Globus pallidus (tissue), 1 donor: ENCODE measurements at places on chromosomes 2 and 18.

- DNase-seq, result no peak
These were observed 4.8 kb downstream of the IL1F10 start for GRCh38 chr2:113072584-113072983.

DNA sequence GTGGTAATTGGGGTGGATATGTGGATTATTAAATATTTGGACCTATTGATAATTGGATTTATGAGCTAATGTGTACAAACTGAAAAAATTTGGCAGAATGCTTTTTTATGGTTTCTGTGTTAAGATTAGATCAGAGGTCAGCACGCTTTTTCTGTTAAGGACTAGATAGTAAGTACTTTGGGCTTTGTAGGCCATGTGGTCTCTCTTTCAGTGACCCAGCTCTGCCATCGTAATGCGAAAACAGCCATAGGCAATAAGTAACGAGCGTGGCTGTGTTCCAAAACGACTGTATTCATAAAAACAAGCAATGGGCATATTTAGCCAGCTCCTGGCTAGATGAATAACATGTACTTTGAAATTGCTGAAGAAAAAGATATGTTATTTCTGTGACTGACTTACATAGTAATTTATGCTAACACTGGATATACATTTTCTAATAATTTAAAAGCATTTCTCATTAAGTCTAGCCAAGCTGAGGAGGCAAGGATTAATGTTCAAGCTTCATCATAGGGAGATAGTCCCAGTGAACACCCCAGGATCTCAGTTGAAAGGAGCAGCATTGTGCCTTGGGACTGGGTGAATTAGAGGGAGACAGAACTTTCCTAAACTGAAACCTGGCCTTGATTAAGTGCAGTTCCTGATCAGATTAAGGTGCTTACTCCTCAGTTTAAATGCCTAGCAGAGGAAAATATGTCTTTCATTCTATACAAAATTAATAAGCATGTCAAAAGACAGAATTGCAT is 20.0 kb downstream of the CCDC138 start:
- no peak for DNase-seq

DNA sequence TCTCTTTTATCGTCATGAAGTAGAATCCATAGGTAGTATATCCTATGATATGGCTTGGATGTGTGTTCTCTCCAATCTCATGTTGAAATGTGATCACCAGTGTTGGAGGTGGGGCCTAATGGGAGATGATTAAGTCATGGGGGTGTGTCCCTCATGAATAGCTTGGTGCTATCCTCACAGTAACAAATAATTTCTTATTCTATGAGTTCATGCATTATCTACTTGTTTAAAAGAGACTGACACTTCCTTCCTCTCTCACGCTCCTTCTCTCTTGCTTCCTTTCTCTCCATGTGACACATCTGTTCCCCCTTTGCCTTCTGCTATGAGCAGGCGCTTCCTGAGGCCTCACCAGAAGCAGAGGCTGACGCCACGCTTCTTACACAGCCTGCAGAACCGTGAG is 165.6 kb downstream of the MREG start:
- no peak for DNase-seq

DNA sequence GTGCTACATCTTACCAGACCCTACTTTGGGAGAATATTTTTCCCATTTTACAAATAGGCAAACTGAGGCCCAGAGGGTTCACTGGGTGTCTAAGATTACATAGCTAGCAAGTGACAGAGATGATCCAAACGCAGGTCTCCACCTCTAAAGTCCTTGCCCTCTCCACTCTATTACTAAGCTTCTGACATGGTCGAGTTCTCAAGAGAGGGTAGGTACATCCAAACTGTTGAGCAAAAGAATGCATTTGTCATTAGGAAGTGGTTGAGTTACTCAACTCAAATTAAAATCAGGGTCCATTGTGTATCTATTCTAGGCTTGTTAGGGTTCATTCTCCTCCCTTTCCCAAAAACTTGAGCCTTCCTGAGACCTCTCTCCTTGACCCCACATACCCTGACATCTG is 680.6 kb upstream of the FANCL start:
- DNase-seq, result no peak

- DNase-seq, result no peak
These were observed 60.6 kb downstream of the PTPN4 start for GRCh38 chr2:119820275-119820674.

DNA sequence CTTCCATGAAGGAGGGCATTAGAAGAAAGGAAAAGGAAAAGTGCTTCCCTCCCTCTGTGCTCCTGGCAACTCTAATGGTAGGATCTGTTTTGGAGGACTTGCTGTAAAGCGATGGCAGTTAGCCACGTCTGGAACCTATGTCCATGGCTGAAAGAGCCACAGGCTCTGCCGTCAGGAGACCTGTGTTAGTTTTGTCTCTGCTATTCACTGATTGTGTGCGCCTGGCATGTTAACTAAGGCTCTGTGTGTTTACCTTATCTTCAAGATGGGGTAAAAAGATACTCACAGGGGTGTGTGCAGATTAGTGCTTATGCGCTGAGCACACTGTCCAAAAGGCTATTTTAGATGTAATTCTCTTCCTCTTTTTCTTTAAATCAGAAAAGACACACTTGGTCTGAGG is 109.8 kb upstream of the LTBP1 start:
- DNase-seq, result no peak

DNA sequence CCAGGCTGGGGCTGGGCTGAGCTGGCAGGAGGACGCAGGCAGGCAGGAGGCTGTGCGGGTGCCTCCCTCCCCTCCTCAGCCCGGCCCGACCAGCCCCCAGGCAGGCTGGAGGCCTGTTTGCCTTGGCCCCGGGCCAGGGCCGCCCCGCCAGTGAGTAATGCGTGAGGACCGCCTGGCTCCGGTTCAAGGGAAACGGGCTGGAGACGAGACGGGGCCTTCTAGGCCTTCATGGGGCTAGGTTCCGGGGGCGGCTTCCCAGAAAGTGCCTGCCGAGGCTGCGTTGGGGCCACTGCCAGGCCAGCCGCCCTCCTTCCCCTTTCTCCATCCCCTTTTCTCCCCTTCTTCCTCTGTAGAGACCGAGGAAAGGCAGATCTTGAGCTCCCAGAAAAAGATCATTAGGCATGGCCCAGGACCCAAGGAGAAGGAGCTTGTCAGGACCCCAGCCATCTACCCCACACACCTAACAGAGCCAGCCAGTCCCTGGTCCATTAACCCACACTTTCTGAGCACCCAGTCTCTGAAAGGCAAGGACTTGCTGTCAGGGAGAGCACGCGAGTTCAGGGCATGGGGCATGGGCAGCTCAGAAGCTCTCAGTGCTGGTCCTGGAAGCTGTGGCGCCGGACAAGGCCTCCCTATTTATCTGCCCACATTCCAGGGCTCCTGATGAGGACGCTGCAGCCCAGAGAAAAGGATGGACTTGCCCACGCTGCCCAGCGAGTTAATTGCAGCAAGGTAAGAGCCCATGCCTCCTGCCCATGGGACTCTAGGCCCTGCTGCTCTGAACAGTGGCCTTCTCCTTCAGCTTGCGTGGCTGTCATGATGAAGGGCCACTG is 48.5 kb downstream of the SMAD7 start:
- peak; percentile 52 for DNase-seq

DNA sequence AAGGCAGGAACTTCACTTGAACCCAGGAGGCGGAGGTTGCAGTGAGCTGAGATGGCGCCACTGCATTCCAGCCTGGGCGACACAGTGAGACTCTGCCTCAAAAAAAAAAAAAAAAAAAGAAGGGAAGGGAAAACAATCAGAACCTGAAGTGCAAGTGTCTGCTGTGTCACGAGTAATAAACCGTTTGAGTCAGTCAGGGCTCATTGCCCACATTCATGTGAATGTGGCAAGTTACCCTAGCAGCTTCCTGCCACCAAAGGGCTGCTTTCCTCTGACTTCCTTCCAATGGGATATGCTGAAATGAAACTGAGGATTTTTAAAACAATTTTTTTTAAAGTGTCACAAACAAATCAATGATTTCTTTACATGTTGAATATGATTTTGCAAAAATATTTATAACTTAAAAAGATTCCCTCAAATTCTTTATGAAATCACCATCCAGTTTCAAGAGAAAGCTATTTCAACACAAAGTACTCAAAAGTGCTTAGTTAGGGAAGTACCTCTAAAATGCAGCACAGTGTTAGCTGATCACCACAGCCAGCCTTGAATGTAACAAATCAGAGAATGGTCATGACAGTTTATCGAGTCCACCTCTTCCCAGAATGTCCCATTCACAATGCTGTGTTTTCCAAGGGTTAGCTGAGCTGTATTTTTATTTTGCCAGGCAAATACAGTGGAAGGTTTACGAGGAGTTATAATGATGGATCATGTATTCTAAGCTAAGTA is 36.4 kb downstream of the WDSUB1 start:
- peak; percentile 85 for DNase-seq

DNA sequence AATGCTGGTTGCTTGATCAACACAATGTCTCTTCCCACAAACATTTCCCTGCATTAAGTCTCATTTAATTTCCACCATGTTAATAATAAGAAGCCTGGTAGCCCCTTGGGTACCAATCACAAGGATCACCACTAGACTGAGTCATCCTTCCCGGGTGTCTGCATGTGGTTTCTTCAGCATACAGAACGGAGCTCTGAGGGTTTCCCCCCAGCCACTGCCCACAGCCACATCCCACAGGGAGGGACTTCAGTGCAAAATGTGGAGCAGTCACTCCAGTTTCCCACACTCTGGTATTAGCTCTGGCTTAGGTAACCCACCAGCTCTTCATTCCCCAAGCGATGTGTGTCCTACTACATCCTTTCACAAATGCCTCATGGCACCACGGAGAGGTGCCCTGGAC is 42.7 kb upstream of the POLE4 start:
- no peak for DNase-seq

- DNase-seq, result no peak
These were observed 80.3 kb downstream of the CIB4 start for GRCh38 chr2:26560892-26561291.

- DNase-seq, result peak; percentile 74
These were observed 910.4 kb upstream of the GYPC start for GRCh38 chr2:125745514-125745913.

DNA sequence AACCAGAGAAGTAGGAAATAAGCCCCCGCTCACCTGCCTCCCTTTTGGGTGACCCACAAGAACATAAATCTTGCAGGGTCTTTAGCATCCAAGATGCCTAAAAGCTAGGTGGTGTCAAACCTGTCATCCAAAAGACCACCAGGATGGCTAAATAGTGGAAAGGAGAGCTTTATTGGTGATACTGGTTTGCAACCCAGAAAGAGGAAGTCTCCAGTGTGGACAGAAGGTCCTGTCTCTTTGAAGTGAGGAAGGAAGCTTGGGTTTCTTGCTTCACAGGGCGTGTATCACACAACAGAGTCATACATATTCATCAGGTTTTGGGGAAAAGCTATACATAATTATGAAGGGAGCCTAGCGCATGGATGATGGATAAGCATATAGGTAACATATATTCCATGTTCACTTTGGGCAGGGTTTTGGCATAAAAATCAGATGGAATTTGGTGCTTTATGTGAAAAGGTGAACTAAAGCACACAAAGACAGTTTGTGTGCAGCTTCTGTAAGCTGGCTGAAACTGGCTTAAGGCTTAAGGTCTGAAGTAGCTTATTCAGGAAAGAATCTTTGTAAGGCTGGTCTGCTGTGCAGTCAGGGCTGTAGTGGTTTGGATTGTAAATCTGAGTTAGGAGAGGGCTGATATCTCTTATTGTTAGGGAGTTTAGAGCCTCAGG is 102.2 kb upstream of the MSH2 start:
- DNase-seq, result no peak

DNA sequence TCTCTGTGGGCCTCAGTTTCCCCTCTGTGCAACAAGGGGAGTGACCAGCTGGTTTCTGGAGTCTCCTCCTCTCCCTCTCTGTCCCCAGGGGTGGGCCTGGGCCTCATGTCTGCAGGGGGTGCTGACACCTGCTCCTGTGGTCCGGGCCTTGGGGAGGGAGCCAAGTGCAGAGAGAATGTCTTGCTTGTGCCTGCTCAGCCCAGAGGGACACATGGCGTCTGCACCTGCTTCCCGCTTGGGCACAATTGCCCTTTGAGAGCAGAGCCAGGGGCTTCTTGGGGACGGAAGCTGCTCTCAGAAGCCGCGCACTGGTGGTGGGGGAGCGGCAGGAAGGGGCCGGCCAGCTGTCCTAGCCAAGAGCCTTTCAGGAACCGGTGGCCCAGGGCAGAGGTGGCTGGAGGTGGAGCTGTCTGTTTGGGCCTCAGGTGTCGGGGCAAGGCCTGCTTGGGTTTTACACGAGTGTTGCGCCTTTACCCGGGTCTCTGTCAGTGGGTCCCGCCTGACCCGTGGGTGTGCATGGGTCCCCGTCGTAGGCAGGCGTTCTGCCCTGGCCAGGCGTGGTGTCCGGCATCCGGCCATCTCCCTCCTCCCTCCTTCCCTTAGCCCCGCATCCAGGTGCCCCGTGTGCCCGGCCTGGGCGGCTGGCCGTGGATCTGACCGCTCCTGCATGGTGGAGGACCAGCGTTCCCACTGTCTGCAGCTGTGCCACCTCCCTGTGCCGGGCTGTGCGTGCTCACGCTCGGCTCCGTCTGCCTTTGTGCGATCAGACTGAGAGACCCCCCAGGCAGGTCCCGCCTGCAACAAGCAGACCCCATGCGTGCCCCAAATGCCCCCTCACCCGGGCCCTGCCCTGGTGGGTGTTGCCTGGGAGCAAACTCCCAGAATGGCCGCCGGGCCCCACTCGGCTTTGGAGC is 4.0 kb downstream of the NEU4 start:
- peak; percentile 67 for DNase-seq

GRCh38 chr2:119671016-119671415 is 8.0 kb upstream of the TMEM177 start:
- no peak for DNase-seq

DNA sequence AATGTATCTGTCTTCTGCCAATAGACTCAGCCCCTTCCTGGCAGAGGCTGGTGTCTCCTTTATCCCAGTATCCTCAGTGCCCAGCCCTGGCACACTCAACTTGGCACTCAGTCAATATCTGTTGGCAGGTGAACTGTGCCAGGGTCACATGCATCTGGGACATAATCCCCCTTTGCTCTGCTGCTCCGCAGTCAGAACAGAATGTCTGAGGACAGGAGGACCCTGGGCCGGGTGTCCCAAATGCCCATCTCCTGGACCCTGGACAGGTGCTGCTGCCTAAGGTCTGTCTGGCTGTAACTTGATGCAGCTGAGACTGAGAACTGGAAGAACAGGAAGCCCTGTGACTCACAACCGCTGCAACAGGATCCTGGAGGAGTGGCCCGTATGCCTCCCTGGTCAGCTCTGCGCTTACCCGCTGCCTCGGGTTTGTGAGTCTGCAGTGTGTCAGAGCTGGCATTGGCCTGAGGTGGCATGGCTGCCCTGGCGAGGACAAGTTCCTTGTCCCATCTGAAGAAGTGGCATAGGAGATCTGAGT is 11.4 kb downstream of the HK2 start:
- no peak for DNase-seq

DNA sequence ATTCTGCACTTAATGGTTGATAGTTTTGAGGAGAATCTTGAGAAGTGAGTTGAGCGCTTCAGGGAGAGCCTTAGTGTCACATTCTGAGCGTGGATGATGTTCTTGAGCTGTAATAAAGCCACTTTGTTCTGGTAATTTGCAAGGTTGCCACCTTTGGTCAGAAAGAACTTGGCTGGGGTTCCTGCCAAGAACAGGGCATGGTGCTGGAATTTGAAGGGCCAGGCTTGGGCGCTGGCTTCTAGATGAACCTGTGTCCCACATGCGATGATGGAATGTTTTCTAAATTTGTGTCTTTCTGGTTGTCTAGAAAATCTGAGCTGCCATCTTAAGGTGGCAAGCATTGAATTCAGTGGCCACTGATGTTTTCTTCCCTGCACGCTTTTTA is 124.1 kb upstream of the EML6 start:
- no peak for DNase-seq
